ENCODE measurements at places on chromosomes 12 and 14.

DNA sequence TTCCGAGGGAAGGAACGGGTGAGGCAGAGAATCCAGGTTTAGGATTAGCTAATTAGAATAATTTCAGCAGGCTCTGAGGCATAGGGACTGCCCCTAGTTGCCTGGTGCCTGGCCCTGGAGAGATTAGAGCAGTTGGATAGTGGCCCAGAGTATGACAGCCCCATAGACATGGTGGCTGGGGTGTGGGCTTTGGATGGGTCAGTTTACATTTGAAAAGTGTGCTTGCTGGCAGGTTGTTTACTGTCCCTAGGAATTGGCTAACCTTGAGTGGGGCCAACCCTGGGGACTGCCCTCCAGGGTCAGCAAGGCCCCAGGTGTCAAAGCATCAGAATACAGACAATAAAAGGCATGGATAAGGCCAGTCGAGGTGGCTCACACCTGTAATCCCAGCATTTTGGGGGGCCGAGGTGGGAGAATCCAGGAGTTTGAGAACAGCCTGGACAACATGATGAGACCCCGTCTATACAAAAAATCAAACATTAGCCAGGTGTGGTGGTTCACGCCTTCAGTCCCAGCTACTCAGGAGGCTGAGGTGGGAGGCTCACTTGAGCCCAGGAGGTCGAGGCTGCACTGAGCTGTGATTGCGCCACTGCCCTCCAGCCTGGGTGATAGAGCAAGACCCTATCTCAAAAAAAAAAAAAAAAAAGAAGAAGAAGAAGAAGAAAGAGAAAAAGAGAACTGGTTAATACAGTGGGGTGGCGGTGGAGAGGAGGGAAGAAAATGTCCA lies 182.3 kb upstream of the PWP1 start:
- DNase-seq: no peak

GRCh38 chr14:89366864-89367778 lies 49.9 kb downstream of the FOXN3 start:
- DNase-seq: no peak

GRCh38 chr12:79659961-79660431 lies 30.8 kb downstream of the PAWR start:
- no peak for DNase-seq

GRCh38 chr14:81436296-81437138 lies 36.4 kb upstream of the STON2 start:
- DNase-seq: peak; percentile 38

GRCh38 chr14:32986791-32987540 lies 48.3 kb downstream of the NPAS3 start:
- no peak for DNase-seq

DNA sequence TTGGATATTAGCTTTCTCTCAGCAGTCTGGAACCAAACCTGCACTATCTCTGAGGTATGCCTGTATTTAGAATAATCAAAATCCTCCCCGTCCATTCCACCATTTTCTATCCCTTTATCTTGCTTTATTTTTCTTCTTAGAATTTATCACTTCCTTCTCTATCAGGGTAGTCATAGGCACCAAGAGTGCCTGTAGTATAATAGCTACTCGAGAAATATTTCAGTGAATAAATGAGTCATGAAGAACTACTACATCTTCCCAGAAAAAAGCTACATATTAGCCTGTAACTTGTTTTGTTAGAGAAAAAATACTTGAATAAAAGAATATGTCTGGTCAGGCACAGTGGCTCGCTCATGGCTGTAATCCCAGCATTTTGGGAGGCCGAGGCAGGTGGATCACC lies 4.3 kb downstream of the SLC2A14 start:
- DNase-seq: no peak

GRCh38 chr12:124847113-124848074 lies 16.3 kb downstream of the SCARB1 start:
- DNase-seq: no peak

DNA sequence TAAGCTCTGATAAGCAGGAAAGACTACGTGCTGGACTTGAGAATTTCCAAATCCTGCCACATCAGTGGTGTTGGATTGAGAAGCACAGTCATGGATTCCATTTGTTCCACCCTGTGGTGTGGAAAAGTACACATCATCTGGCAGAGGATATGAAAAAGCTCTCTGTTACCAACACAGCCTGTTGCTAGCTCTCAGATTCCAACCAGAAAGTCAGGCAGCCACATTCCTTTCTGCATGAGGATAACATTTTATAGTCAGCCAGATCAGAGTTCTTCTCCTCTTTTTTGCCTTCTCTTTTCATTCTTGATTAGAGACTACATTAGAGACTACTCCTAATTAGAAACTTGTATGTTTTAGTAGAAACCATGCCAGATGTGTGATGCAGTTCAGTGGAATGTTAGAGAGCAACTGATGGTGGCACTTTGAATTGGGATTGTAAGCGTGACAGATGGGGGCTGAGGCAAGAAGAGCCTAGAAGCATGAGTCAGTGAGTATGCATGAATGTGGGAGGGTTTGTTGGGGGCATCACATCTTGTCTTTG lies 61.2 kb upstream of the STXBP6 start:
- no peak for DNase-seq

- no peak for DNase-seq
Measured at GRCh38 chr14:32014057-32014456, 63.0 kb upstream of the ARHGAP5 start.

- no peak for DNase-seq
Measured at GRCh38 chr14:101223127-101223526, 319.6 kb upstream of the RTL1 start.

GRCh38 chr14:92654239-92654901 lies 94.1 kb downstream of the LGMN start:
- no peak for DNase-seq

- DNase-seq: no peak
Measured at GRCh38 chr14:23284654-23285529, 1.0 kb downstream of the HOMEZ start.

- DNase-seq: peak; percentile 2
Measured at GRCh38 chr14:67944605-67945004, 125.0 kb downstream of the RAD51B start.

- DNase-seq: no peak
Measured at GRCh38 chr14:43872222-43872621, 634.9 kb downstream of the FSCB start.

GRCh38 chr12:112842441-112842840 lies 50.9 kb downstream of the RPH3A start:
- no peak for DNase-seq

DNA sequence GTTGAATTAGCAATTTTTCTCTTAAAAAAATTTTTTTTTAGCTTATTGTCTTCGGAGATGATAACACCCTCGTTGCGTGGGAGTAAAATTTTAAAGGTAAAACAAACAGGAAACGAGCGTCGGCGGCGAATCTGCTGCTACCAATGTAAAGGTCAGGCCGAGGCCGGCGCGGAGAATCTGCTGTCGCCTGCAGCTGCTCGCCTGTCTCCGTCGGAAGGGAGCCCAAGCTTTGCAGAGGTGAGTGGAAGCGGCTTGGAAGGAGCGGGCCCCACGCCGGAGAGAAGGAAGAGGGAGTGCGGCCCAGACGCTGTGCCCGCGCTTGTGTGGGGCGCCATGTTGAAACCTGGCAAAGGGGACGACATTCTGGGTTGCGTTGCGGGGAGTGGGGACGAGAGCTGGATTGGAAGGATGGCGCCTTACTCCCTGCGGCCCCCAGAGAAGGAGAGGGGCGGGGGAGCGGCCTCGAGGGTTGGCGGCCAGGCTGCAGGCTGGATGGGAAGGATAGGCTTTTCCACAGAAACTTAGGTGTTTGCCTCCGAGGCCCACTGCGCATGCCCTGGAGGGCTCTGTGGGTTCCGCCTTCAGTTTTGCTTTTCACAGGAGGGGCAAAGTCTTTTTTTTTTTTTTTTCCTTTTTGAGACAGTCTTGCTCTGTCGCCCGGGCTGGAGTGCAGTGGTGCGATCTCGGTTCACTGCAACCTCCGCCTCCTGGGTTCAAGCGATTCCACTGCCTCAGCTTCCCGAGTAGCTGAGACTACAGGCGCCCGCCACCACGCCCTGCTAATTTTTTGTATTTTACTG lies at the start of gene SNRNP35:
TSS of gene SNRNP35 (plus strand) at position 160 of the 800 bp plus-strand sequence. CDS start 7,402 bp downstream, outside the sequence.
- peak; percentile 80 for DNase-seq

GRCh38 chr12:104852102-104852501 lies 106.0 kb downstream of the SLC41A2 start:
- no peak for DNase-seq

DNA sequence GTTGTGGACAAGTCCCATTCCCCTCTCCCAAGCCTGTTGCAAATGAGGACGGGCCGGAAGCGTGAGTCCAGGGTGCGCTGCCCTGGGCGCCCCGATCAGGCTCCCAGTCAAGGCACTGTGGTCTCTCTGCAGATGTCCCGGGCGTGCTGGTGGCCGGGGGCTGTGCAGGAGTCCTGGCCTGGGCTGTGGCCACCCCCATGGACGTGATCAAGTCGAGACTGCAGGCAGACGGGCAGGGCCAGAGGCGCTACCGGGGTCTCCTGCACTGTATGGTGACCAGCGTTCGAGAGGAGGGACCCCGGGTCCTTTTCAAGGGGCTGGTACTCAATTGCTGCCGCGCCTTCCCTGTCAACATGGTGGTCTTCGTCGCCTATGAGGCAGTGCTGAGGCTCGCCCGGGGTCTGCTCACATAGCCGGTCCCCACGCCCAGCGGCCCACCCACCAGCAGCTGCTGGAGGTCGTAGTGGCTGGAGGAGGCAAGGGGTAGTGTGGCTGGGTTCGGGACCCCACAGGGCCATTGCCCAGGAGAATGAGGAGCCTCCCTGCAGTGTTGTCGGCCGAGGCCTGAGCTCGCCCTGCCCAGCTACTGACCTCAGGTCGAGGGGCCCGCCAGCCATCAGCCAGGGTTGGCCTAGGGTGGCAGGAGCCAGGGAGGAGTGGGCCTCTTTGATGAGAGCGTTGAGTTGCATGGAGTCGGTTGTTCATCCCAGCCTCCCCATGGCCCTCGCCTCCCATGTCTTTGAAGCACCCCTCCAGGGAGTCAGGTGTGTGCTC lies 6.3 kb downstream of the SLC25A47 start:
- DNase-seq: no peak

DNA sequence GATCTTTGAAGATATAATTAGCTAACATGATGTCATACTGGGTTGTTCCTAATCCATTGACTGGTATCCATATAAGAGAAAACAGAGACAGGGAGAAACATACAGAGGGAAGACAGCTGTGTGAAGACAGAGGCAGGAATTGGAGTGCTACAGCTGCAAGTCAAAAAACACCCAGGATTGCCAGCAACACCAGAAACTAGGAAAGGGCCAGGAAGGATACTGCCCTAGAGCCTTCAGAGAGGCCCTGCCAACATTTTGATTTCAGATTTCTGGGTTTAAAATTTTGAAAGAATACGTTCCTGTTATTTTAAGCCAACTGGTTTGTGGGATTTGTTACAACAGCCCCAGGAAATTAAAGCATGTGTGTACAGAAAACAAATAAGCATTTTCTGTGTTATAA lies 473.7 kb upstream of the FLRT2 start:
- no peak for DNase-seq

- DNase-seq: no peak
Measured at GRCh38 chr12:29455087-29455486, 42.4 kb downstream of the OVCH1 start.

DNA sequence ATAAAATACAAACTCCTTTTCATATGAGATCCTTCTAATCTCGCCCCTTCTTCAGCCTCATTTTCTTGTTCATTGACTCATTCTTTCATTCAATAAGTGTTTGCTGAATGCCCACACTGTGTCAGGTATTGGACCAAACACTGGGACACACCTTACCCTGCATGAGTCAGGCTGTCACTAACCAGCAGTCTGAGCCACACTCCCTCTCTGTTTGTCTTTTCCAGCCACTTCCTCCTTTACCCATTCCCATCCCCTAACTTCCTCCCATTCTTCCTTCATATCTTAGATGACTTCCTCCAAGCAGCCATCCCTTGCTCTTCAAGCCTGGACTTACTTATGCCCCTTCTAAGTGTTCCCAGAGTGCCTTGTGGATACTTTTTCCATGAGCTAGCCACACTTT lies 27.0 kb upstream of the HIF1A start:
- no peak for DNase-seq

DNA sequence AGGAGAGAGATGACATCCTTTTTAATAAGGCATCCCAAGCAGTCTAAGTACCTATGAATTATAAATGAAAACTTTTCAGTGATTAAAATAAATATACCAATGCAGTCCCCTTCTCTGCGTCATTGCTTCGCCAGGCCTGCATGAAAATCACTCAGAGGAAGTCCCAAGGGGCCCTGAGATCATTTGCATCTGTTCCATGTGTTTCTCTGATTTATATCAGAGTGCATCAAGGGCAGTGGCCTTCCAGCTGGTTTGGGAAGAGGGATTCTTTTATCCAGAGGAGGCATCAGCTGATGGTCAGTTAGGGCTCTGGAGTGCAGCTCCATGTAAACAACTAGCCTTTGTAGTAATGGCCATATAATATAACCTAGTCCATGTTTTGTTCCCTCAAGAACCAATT lies 210.1 kb downstream of the RGS6 start:
- DNase-seq: no peak

GRCh38 chr12:122862110-122862634 lies 26.9 kb downstream of the HIP1R start:
- DNase-seq: no peak

DNA sequence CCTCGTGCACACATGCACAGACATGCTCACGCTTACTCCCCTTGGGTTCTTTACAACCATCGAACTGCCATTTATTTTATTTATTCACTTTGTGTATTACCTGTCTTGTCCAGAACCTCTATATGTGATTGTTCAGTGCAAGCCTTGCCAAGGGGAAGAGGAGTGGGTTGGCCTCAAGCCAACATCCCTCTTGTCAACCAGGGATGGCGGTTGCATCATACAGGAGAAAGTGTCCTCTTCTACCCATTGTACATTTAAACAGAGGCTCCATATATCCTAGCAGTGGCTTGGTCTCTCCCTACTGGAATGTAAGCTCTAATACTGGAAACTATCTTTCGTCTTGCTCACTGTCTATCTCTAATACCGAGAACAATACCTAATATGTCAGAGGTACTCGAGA lies 108.4 kb downstream of the C12orf42 start:
- DNase-seq: no peak

- DNase-seq: no peak
Measured at GRCh38 chr14:92646952-92647796, 101.3 kb downstream of the LGMN start.

GRCh38 chr12:48937170-48937569 lies 11.9 kb upstream of the FKBP11 start:
- DNase-seq: peak; percentile 7

GRCh38 chr12:84704856-84705255 lies 207.7 kb downstream of the SLC6A15 start:
- no peak for DNase-seq

DNA sequence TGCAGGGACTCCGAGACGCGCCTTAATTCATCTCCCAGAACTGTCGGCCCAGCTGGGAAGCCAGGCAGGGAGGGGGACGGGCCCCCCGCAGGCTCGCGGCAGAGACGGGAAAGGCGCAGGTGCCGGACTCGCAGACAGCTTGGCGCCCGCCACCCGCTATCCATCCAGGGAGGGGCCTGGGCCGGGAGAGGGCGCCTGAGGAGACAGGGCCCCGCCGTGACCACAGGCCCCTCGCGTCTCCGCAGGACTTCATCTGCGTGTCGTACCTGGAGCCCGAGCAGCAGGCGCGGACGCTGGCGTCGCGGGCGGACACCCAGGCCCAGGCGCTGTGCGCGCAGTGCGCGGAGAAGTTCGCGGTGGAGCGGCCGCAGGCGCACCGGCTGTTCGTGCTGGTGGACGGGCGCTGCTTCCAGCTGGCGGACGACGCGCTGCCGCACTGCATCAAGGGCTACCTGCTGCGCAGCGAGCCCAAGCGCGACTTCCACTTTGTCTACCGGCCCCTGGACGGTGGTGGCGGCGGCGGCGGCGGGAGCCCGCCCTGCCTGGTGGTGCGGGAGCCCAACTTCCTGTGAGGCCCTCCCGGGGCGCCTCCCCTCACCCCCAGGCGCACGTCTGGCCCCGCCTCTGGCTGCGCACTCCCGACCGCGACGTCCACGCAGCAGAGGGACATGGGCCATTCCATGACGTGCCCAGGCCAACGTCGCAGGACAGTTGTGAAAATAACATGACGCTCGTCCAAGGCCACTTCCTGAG lies 60.6 kb downstream of the LGMN start:
- DNase-seq: no peak
